ENCODE measurements at places on chromosomes 6 and 20. TPM values are rescaled to one million over a fixed set of nuclear protein-coding genes. Genes with fewer than 3 reads are reported as not detected.

Gene HCRTR2
- not detected for total RNA-seq

DNA sequence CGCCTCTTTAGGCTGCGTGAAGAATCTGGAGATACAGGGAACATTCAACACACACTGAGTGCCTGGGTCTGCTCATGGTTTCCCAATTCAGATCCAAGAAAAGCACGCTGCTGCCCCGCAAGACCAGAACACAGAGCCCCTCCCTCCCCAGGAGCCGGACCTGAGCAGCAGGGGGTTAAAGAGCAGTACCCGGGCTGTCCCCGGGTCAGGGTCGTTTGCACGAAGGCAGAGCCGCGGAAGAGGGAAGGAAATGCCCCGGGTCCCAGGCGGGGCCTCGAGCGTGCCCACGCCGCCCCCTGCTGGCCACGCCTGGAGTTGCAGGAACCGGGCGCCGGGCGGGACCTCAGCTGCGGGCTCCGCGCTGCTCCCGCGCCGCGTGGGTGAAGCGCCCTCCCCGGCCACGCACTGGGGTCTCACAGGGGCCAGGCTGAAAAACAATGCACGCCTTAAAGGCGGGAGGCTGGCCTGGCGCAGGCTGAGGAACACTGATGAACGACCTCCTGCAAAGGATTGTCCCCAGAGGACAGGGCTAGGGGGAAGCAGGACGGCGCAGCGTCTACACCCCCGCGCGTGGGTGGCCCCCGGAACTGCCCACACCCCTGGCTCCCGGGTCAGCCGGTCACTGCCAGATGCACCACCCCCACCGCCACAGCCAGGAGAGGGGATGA lies 48.9 kb downstream of the ANKRD60 start:
- DNase-seq = peak; percentile 43
- H3K4me3 ChIP-seq = no peak overlapping the region
- no peaks in the 10 kb centered on the region for H3K36me3 ChIP-seq
- no peak overlapping the region for H3K27ac ChIP-seq
- H3K27me3 ChIP-seq = peaks cover 4% of the 10 kb centered on the region
- no peaks in the 10 kb centered on the region for H3K4me1 ChIP-seq

GRCh38 chr20:62840244-62841197 lies 21.1 kb downstream of the TCFL5 start:
- no peak overlapping the region for H3K27ac ChIP-seq
- H3K4me3 ChIP-seq = no peak overlapping the region

DNA sequence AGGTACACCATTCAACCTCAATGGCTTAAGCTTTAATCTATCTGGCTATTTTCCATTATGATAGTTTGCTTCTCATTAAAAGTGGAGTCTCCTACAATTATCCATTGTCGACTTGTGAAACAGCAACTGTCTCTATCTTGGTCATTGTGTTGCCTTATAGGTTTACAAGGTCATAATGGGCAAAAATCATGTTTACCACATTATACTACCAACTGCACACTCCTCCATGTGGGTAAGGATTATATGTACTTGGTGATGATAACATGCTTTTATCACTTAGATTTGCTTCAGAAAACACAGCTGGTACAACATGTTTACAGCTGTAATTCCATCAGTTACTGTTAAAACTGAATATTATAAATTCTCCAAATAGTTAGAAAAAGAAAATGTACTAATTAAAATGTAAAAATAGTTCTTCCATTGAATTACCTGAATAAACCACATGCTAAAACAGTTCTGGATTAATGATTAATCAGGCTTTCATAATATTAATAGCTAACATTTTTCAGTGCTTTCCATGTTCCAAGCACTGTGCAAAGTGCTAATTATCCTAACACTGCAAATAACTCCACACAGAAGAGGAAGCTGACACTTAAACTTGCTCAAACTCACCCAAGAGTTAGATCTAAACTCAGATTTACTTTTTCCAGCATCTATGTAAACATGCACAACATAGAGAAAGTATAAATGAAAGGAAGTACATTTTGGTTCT lies 96.7 kb downstream of the OGFRL1 start:
- no peaks in the 10 kb centered on the region for H3K27me3 ChIP-seq
- peak overlapping the region; percentile 4 for H3K27ac ChIP-seq
- no peak for DNase-seq
